ENCODE measurements at places on chromosomes 13 and 19.

GRCh38 chr19:58468216-58468839 is 1.4 kb downstream of the ZNF324 start:
- no peak for DNase-seq

DNA sequence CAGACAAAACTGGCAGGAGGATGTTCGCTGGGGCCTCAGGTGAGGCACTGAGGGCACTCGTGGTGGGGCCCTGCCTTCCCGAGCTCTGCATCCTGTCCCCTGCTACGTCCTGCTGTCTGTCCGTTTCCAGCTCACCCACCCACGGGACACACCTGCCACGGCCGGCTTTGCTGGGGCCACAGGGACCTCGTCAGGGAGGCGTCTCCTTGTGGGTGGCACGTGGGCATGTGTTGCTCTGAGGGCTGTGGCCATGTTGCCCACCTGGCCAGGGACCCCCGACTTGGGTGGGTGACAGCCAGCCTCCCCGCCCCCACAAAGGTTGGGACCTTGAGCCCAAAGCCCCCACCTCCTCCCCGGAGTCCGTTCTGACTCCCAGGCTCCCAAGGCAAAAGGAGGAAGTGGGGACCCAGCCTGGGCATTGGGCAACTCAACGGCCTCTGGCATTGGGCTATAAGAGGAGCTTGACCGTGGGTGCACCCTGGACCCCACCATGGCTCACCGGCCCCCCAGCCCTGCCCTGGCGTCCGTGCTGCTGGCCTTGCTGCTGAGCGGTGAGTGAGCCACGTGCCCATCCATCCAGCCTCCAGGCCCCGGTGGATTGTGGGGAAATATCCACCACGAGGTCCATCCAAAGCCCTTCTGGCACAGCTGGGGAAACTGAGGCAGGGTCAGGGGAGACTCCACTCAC is at the start of gene PRTN3:
Gene PRTN3 (plus strand): TSS at position 481 of the 688 bp plus-strand sequence. CDS start 10 bp downstream, at position 491.
- no peak for DNase-seq

GRCh38 chr13:97004096-97004876 is 10.0 kb upstream of the OXGR1 start:
- DNase-seq, result peak; percentile 56

GRCh38 chr19:28701491-28701890 is 511.5 kb downstream of the UQCRFS1 start:
- no peak for DNase-seq
